ENCODE measurements at places on chromosomes 6 and 20.

- no peak for DNase-seq
Observed at GRCh38 chr20:3782597-3782996, 1.3 kb upstream of the SPEF1 start.

- no peak for DNase-seq
Observed at GRCh38 chr6:14506656-14507246, 389.2 kb downstream of the CD83 start.

DNA sequence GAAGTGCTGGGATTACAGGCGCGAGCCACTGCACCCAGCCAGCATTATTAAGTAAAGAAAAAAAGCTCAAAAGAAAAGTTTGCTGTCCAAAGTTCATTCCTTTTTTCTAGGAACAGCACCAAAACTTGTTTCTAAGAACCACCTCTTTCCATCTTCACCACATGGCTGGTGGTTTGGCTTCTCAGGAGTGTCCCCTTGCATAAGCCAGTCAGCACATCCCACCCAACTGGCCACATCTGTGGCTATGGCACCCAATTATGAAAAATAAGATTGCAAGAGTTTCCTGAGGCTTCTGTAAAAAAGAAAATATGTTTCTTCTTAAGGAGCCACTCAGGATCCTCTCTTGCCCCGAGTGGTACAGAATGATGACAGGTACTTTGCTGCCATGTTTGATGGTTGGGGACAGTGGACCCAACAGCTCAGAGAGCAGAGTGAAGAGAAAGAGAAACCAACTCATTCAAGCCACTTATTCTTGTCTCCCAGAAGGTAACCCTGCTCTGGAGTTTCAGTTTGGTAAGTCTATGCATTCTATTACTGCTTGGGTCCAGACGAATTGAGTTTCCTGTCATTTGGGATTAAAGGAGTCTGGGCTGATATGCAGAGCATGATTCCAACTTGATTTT, 65.3 kb downstream of the PSMB1 start:
- DNase-seq, result no peak

DNA sequence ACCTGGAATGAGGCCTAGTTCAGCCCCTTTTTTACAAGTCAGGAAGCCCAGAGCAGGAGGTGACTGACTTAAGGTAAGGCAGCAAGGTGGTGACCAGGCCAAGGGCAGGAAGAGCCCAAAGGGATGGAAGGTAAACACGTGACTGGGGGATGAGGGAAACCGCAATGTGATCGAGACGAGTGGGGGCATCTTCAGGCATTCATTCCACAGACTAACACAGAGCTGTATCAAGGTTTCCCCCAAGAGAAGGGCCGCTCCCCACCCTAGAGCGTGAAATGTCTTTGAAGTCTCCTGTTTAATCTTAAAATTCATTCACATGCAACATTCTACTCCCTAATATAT, 76.3 kb upstream of the PIM1 start:
- no peak for DNase-seq

DNA sequence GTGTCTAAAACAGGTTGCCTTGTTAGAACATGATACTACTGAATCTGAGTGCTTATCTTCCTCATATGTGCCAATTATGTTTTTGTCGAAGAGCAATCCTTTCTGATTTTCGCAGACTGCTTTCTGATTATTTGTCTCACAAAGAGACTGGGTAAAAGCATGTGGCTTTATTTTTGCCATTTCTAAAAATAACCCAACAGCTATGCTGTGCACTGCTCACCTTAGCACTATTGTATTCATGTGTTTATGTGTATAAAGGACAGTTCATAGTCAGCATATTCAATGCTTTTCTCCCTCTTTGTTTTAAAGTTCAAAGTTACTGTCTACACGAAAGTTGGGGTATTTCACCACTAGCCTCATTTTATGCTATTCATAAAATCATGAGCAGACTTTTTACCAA, 127.0 kb downstream of the SGK1 start:
- no peak for DNase-seq

DNA sequence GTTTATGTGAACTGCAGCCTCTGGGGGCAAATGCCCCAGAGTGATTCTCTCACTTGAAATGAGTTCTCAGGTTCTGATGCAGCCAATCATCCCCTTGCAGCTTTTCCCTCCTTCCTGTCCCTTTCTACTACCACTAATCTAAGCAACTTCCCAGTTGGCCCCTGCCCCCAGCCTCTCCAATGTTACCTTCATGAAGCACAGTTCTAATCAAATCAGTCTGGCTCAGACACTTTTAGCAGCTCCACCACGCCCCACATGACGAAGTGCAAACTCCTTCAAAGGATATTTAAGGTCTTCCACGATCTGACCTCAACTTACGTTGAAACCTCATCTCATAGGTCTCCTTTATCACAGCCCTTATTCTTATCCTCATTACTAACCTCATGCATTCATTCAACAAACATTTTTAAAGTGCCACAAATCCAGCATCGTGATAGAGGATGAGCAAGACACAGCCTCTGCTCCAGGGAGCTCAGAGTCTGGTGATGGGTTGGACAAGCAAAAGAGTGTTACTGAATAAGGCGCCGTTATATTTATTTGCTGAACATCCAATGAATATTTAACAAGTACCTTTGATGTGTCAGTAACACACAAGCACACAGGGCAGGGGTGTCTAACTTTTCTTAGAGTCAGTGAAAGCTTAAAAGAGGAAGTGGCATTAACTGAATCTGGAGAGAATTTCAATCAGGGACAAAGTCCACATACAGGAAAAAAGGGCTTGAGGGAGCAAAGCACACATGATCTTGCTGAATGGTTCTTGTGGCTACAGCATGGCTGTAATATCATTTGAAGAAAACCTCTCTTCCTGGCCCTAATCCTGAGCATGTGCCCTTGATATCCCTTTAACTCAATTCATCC, 20.4 kb upstream of the DTNBP1 start:
- no peak for DNase-seq

All from activated CD8-positive, alpha-beta memory T cell treated with anti-CD3 and anti-CD28 coated beads, Interleukin-2, amount 50 U/mL, for 4 hours (primary cell).